Stimulated activated CD8-positive, alpha-beta memory T cell treated with anti-CD3 and anti-CD28 coated beads, Interleukin-7, amount 100 ng/mL, for 1 hour (primary cell): ENCODE measurements at places on chromosomes 3 and 15.

- DNase-seq = no peak
These were observed 9.8 kb downstream of the ABTB1 start for GRCh38 chr3:127682561-127682960.

GRCh38 chr3:159233734-159234133 is 431.9 kb downstream of the MFSD1 start:
- no peak for DNase-seq

DNA sequence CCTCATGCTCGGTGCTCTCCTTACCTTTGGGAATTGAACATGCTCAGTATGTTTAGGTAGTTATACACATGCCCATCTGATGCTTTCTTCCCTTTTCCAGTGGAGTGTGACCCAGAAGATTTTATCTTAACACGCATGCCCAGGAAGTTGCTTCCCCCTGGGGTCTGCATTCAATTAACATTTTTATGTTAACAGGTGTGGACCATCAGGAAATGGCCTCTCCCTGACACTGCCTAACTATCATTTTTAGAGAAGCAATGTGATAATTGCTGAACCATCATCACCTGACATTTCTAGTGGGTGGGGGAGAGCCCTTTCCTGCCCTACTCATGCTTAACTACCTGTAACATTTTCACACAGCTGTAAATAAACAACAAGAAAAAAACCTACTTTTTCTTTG is 55.1 kb upstream of the TGFBR2 start:
- no peak for DNase-seq

- DNase-seq = no peak
These were observed 271.1 kb downstream of the CNTN3 start for GRCh38 chr3:74343391-74343790.

GRCh38 chr15:51768018-51768417 is 16.6 kb downstream of the TMOD2 start:
- no peak for DNase-seq

- DNase-seq = no peak
These were observed 35.2 kb downstream of the EID1 start for GRCh38 chr15:48913141-48913540.

DNA sequence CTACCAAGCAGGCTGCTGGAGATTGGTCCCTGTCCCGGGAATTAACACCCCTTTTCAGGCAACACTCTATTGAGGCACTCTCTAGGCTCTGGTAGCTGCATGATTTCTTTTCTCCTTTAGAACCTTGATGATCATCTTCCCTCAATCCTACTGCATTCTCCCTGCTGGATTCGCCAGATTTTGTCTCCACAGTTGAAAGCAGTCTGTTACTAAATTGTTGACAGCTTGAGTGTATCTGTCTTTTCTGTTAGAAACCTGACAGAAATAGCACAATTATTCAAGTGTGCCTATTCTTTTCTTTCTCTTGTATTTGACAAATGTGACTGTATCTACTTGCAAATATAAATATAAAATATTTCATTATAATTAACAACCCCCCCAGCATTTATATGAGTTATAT is 830.8 kb upstream of the CADM2 start:
- no peak for DNase-seq

- no peak for DNase-seq
These were observed 171.9 kb downstream of the FMN1 start for GRCh38 chr15:33022629-33023028.

DNA sequence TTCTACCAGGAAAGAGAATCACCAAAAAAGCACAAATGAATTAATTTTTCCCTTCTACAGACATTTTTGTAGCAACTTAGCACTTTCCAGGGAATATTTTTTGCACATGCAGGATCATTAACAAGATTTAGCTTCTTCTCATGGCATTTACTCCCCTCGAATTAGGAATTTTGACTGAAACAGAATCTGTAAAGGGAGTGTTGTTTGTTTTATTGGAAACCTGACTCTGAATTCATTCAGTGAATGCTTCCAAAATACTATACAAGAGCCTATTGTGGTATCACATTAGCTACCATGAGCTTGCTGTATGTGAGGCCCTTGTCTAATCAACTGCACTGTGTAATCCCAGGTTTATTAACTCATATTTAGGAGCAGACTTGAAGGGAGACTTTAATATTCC is 130.4 kb upstream of the ATP10A start:
- no peak for DNase-seq

DNA sequence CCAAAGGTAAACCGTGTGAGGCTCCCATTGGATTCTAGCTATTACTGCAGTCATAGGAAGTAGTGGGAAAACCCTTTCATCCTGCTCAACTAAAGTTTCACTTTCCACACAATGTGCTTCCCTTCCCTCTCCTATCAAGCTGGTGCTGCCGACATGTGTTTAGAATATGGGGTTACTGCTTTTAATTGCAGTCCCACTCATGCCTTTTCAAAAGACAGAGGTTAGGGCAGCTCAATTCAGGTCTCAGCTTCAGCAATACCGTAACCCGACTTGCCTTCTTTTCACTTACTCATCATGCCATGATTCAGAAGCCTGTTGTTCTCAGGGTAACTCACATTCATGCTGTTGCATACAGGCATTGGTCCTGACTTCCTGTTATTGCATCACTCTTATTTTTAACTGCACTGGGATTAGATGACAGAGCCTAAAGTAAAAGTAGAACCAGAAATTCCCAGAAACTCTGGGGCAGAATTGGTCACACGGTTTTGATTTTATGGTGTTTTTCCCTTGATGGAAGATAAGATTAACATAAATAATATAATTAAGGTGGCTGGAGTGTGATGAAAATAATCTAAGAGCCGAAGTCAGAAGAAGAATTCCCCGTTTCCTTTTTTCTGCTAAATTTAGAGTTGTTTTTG is 45.7 kb downstream of the C2CD4B start:
- DNase-seq = no peak

- DNase-seq = no peak
These were observed 184.9 kb downstream of the MINAR1 start for GRCh38 chr15:79617071-79617470.
